ENCODE measurements at places on chromosomes 7 and 10.

GRCh38 chr10:80579181-80579763 is 41.6 kb downstream of the SH2D4B start:
- no peak for ATAC-seq

- ATAC-seq: no peak
Measured at GRCh38 chr7:55893940-55894339, 6.7 kb downstream of the ZNF713 start.

DNA sequence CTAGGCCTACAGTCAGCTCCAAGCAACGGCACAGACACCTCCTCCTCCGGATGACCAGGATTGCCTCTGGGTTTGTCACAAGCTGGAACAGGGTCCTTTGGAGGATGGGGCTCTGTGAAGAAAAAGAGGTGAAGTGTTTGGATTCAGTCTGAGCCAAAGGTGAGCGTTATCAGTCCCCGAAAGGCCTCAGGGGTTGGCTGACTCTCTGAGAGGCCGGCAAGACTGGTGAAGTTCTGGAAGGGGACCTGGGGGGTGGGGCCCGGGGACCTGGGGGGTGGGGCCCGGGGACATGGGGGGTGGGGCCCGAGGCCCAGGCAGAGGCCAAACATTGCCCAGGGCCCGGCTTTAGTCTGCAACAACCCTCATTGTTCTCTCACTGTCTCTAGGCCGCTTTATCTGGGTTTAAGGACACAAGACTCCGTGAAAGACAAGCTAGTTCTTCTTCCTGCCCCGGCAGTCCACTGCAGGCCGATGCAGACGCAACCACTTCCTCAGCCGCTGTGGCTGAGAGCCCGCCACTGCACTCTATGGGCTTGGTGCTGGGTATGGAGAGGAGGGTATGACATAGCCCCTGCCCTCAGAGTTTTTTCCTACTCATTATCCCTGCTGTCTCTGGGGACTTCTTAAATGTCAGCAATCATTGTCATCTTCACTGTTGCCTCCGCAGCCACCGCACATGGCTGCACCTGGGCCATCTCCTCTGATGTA is 27.4 kb upstream of the PSAP start:
- ATAC-seq: peak; percentile 36

DNA sequence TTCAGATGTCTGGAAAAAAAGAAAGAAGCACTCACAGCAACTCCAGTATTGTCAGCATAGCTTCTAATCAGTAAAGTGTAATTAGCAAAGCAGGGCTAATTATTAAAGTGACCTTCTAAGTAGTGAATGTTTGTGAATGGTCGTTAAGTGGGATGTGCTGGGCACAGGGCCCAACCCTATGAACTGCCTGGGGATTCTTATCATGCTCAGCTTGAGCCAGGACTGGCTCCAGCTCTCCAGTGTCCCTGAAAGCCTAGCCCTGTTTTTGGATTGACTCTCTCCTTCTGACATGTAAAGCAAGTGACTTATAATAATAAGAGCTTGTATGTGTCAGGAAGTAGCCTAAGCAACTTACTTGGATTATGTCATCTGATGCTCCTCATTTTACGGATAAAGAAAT is 9.5 kb upstream of the TBX20 start:
- ATAC-seq: no peak

DNA sequence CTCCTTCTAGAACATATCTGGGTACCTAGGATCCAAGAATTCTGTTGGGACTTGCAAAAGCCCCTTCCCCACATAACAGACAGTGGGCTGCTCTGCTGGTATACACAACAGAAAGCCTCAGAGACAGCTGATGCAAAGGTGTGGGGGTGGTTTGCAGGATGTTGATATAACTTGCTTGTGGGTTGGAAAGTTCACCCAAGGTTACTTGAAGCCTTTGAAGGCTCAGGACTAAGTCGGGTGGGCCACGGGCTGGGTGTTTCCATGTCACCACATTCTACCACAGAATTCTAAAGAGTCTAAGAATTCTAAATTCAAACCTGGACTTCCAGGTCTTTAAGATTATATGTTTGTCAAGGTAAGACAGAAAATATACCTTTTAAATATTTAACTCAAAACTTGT is 7.4 kb upstream of the NRCAM start:
- no peak for ATAC-seq

DNA sequence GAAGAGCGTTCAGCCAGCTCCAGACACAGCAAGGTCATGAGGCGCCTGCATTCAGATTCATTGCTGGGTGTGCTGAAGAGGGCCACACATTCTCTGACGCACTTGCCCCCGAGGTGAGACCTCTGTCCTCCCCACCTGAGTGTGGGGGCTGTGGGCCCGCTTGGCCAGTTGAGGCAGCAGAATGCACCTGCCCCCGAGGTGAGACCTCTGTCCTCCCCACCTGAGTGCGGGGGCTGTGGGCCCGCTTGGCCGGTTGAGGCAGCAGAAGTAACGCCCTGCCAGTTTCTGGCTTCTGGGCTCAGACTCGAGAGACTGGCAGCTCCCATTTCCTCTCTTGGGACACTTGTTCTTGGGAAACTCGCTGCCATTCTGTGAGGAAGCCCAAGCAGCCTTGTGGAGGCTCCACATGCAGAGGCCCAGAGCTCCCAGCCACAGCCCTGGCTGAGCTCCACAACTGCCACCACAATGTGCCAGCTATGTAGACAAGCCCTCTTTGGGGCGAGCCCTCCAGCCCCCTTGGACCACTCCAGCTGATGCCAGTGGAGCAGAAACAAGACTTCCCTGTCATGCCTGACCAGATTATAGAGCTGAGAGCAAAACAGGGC is 434.0 kb downstream of the DNAJB6 start:
- no peak for ATAC-seq

GRCh38 chr7:139451638-139452037 is 31.8 kb downstream of the KLRG2 start:
- no peak for ATAC-seq

DNA sequence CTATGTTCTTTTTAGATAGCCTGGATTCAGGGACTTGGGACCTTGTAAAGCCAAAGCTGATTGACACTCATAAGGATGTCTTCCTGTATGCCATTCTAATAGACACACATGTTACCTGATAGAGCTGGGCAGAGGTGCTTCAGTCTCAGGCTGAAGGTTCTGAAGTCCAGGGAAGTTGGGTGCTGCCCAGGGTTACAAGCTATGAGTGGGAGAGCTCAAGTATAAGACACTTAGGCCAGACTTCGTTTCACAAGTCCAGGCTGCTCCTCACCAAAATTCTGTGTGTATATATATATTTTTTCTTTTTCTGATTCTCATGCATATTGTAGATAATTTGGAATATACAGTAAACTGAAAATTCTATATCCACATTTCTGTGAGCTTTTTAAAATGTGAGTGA is 144.2 kb downstream of the HDAC9 start:
- no peak for ATAC-seq

DNA sequence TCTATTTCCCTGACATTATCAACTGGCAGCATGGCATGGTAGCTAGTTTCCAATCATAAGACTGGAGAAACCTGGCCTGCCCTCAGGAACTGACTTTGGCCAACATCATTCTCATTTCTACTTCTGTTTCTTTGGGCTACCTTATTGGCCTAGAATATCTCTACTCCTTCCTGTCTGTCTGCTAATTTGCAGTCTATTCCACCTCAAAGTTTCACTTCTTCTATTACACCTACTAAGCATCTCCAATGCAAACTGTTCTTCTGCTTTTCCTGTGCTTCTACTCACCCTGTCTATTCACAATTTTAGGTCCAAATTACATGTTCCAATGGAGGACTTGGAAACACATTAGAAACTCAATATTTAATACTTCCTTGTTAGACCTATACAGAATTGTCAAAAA is 65.6 kb downstream of the ZNF503 start:
- no peak for ATAC-seq
